T-helper 2 cell treated with Interferon-gamma antibody and Interleukin-4, amounts not matched to agents 100 ng/mL and 5 ng/mL, for 36 hours (primary cell): ENCODE measurements at places on chromosomes 12 and 14. TPM values are rescaled to one million over a fixed set of nuclear protein-coding genes. Genes with fewer than 3 reads are reported as not detected.

Gene SERPINA1
- total RNA-seq, result 0.16 TPM in 1 of 2 replicates, not detected in the other

Gene CLEC4C
- total RNA-seq, result not detected in 2 replicates

Gene IL31
- total RNA-seq, result not detected in 2 replicates

Gene KIF26A
- 0.45 and 0.55 TPM in 2 replicates for total RNA-seq

Gene ZDHHC22
- not detected in 2 replicates for total RNA-seq

Gene KLRK1
- 0.23 and 0.43 TPM in 2 replicates for total RNA-seq

Gene P2RX2
- total RNA-seq, result not detected in 2 replicates

Gene TAS2R43
- total RNA-seq, result 0.55 and 1.2 TPM in 2 replicates

Gene AKAP5
- total RNA-seq, result 1.5 TPM in 2 replicates

Gene TPH2
- total RNA-seq, result not detected in 2 replicates

Gene PMCH
- total RNA-seq, result 2.8 and 3.6 TPM in 2 replicates

Gene OR4K14
- total RNA-seq, result not detected in 2 replicates

Gene CPM
- 9.9 and 13.4 TPM in 2 replicates for total RNA-seq

Gene VEZT
- 39.3 and 42.0 TPM in 2 replicates for total RNA-seq

Gene NTF3
- total RNA-seq, result not detected in 2 replicates

Gene NOS1
- not detected in 2 replicates for total RNA-seq

Gene PLA2G1B
- not detected in 2 replicates for total RNA-seq

Gene AQP2
- total RNA-seq, result not detected in 2 replicates

Gene C12orf50
- 0.09 TPM in 2 replicates for total RNA-seq

Gene SSPN
- not detected in 2 replicates for total RNA-seq

Gene TAS2R19
- total RNA-seq, result 3.1 and 3.5 TPM in 2 replicates

Gene KRT75
- total RNA-seq, result not detected in 2 replicates

Gene GZMH
- 2.0 and 2.7 TPM in 2 replicates for total RNA-seq

Gene TMEM121
- total RNA-seq, result 4.1 and 4.6 TPM in 2 replicates

Gene EML5
- total RNA-seq, result 1.2 and 1.5 TPM in 2 replicates

Gene PIWIL1
- 0.25 and 0.27 TPM in 2 replicates for total RNA-seq

Gene ZFYVE21
- 16.4 and 20.0 TPM in 2 replicates for total RNA-seq

Gene GLT1D1
- 1.0 TPM in 2 replicates for total RNA-seq

Gene SNRPF
- total RNA-seq, result 47.2 and 50.5 TPM in 2 replicates

Gene MYO1A
- 0.64 and 1.2 TPM in 2 replicates for total RNA-seq

Gene KRT74
- total RNA-seq, result not detected in 2 replicates

Gene CPNE6
- total RNA-seq, result not detected in 2 replicates

Gene MIP
- total RNA-seq, result not detected in 2 replicates

Gene CISTR
- total RNA-seq, result not detected in 2 replicates

Gene ITGB7
- total RNA-seq, result 742 and 770 TPM in 2 replicates

Gene AKAP3
- 0.93 and 1.4 TPM in 2 replicates for total RNA-seq

Gene KRT2
- total RNA-seq, result 0.07 and 0.09 TPM in 2 replicates

Gene TEX22
- 3.8 and 5.7 TPM in 2 replicates for total RNA-seq

Gene ALX1
- not detected in 2 replicates for total RNA-seq

Gene CCDC175
- total RNA-seq, result not detected in 2 replicates

Gene PRORP
- 40.3 and 43.0 TPM in 2 replicates for total RNA-seq

Gene SLC39A5
- 0.86 and 1.0 TPM in 2 replicates for total RNA-seq

Gene ADAMTS20
- total RNA-seq, result not detected in 2 replicates

Gene CD69
- 83.7 and 86.5 TPM in 2 replicates for total RNA-seq

Gene TAS2R14
- 3.2 and 4.1 TPM in 2 replicates for total RNA-seq
